ENCODE measurements at places on chromosomes 7 and 10.

DNA sequence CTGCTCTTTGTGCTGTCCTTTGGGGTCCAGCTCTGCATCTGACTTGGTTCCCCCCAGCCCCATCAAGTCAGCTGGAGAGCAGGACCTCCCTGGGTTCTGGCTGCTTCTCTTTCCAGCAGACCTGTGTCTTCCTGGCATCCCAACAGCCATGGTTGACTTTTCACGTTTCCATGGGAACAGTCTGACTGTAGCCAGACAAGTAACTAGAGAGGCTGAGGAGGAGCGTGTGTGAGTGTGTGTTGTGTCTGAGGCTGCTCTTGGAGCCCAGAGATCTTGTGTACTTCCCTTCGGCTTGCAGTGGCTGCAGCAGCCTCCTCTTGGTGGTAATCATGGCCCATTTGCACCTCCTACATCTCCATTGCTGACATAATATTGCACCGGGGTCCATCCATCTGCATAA, 332.0 kb downstream of the RPS24 start:
- DNase-seq: no peak

DNA sequence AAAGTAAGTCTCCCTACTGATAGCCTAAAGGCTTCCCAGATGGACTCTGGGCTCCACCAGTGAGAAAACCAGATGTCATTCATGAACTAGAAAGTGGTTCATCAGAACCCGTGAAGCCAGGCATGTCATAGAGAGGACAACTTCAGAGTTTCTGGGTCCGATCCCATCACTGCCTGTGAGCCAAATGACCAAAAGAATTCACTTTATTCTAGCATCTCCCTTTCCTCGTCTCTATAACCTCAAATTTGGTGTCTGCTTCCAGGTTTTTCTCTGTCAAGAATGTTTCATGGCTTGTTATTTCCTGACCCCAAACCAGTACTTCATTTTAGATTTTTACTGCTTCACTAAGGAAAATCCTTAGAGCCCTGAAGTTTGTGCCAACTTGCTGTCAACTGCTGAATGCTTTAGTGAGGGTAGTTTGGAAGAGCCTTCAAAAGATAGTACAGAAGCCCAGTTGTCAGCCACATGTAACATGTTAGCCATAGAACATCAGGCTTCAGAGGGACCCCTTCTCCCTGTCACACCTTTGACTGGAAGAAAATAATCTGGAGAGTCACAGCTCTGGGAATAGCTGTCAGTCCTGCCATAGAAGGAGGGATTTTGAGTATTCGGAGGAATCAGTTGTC, 34.0 kb downstream of the ITGB8 start:
- no peak for DNase-seq

DNA sequence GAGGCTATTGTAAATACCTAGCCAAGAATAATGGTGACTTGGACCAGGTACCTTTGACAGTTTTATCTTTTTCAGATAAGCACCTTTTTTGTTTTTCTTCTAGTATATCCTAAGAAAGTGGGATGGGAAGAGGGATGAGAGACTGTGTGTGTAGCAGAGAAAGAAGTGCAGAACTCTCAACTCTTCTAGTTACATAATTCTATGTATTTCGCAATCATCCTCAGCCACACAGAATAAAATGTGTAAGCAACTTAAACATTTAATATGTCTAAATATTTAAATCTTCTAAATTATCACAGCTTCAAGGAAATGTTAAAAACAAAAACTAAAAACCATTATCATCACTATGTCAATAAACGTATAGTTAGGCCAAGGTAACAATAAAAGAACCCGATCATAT, 42.6 kb upstream of the GSAP start:
- DNase-seq: no peak

- DNase-seq: no peak
Observed at GRCh38 chr7:24476227-24476626, 97.0 kb upstream of the PALS2 start.

DNA sequence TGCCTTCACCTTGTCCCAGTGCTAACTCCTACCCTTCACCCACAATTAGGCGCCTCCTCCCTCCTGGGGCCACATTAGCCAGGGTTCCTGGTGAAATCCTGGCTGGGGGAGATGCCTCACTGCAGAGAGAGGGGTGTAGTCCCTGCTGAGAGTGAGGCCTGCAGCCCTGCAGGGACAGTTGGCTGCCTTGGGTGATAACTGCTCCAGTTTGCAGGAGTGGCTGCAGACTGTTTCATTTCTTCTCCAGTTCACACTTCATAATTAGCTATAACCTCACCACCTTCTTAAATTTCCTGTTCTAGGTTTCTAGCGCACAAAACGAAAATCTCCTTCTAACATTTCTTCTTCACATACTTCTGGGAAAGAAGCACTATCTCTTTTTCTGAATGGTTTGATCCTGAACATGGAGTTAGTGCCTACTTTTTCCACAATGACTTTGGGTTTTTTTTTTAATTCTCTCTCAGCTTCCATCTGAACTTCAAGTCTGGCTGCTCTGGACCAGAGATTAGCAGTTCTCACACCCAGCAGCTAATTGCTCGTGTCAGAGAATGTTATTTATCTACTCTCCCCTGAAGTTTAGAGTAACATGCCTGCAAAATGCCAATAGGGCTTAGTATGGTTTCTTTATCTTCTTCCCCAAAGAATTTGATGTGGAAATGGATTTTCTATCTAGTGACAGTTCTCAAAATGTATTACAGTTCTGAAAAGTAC, 15.5 kb upstream of the JAZF1 start:
- no peak for DNase-seq

All from activated CD8-positive, alpha-beta memory T cell treated with anti-CD3 and anti-CD28 coated beads for 48 hours (primary cell).